Activated T-helper 1 cell treated with Interleukin-2 at 50 U/mL for 16 hours (primary cell): ENCODE measurements at places on chromosomes 5 and 9.

- peak; percentile 64 for DNase-seq
Measured at GRCh38 chr5:35853631-35854030, 3.1 kb upstream of the IL7R start.

- DNase-seq, result no peak
Measured at GRCh38 chr9:29625292-29625731, 2052.0 kb upstream of the C9orf72 start.

DNA sequence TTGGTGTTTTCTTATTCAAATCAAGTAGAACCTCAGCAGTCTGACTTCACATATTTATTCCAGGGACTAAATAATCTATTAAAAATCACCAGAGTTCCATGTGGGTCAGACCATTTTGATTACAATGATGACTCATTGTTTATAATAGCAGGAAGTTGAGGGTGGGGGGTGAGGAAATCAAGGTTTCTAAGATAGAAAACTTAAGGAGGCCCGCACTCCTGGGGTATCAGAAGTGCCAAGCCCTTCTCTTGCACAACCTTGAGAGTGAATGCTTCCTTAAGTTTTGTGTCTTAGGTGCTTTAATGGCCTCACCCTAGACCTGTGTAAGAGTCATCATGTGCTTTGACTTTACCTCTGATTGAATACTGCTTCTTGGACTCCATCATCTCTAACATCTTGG lies 31.9 kb upstream of the NPR3 start:
- DNase-seq, result no peak

- no peak for DNase-seq
Measured at GRCh38 chr9:112434487-112434886, 52.1 kb upstream of the KIAA1958 start.

DNA sequence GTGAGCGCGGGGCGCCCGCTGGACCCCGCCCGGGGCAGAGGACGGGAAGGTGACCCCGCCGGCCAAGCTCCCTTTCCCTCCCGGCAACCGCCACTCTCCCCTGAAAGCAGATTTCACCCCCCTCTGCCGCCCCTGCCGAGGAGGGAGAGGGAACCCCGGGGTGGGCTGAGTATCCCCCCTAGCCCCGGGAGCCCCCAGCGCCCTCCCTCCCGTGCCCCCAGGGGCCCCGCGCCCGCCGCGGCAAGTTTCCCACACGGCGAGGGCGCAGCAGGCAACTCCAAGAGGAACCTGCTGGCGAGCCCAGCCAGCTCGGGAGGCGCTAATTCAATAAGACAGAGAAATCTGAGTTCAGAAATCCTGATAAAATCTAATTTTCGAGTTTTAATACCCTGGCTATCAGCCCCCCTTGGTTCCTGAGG lies 1.6 kb downstream of the NTNG2 start:
- no peak for DNase-seq

- no peak for DNase-seq
Measured at GRCh38 chr9:83976372-83976771, 3.6 kb downstream of the HNRNPK start.

- no peak for DNase-seq
Measured at GRCh38 chr9:107286057-107286456, 3.0 kb downstream of the RAD23B start.

- no peak for DNase-seq
Measured at GRCh38 chr9:104786293-104786692, 22.4 kb downstream of the NIPSNAP3B start.

- DNase-seq, result no peak
Measured at GRCh38 chr5:154474396-154475334, 3.4 kb downstream of the HAND1 start.

GRCh38 chr9:114606597-114607207 lies 4.4 kb upstream of the TMEM268 start:
- DNase-seq, result no peak

DNA sequence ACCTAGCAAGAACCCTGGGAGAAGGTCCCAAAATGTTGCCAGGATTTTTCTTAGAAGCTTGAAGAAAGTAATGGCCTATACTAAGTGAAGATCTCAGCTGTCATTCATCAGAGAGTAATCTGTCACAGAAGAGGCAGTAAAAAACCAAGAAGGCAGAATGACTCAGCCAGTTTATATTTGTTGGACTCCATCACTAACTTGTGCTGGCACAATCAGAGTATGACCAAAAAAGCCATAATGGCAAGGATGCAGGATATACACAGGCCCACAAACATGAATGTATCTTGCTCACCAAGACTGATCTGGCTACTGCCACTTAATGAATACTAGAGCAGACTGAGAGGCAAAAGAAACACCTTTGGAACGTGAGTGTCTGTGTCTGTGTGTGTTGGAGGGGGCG lies 104.0 kb upstream of the POU5F2 start:
- DNase-seq, result no peak

DNA sequence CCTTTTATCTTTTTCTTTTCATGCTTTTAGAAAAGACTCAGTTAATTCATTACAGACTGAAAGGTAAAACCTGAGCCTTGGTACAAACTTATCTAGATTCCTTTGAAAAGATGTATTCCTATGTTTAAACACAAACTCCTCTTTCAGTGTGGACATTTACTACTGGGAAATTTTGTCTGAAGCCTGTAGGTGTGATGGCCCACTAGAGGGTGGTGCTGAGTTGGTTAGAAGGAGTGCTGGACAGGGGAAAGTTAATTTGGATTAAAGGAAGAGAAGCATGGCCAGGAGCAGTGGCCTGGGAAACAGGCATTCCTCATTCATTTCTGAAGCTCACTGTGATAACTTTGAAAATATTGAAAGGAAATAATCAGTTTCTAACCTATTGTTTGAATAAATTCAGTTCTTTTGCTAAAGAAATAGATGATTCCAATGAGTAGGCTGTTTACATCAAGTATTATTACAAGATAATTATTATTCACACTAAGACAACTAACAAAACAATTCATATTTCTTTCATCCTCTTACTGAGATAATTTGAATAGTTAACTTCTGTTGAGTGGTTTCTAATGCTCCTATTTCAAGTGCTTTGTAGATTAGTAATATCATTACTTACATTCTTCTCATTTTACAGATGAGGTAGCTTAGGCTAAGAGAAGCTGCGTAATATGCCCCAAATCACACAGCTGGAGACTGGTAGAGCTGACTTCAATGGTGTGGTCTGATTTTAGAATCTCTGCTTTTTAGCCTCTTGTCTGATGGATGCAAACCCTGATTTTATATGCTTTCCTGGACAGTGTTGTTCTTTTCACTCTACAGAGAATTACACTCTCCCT lies 150.9 kb downstream of the ADGRV1 start:
- no peak for DNase-seq

GRCh38 chr9:78575771-78576170 lies 278.8 kb downstream of the PSAT1 start:
- DNase-seq, result no peak

- DNase-seq, result no peak
Measured at GRCh38 chr9:17719053-17719452, 140.2 kb downstream of the SH3GL2 start.

DNA sequence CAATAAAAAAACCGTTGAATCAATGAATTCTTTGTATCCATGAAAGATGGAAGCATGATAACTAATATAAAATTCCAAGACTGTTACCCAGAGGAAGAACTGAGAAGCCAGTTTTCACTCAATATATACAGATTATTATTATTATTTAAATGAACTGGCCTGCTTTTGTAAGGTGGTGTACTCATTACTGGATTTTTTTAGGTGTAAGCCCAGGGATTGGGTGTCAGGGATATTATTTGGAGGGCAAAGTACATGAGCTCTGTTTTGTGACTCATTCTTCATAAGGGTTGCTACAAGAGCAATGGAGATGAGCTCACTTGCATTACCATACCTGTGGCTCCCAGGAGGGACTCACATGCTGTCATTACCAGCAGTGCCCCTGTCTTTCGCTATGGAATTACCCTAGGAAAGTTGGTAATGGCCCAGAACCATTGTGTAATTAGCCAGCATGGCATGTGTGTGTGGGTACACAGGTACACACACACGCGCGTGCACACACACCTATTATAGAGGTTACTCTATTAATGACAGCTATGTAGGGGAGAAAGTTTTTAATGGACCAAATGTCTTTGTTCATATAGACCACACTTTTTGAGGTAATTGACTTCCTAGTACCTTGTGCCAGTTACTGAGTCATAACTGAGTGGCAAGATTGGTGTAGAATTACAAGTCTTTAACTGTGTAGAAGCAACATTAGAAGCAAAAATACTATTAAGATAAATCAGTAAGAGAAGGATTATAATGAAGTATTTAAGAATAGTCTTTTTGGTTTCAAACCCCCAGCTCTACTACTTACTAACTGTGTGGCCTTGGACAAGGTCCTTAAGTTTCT lies 143.4 kb downstream of the GDNF start:
- no peak for DNase-seq

DNA sequence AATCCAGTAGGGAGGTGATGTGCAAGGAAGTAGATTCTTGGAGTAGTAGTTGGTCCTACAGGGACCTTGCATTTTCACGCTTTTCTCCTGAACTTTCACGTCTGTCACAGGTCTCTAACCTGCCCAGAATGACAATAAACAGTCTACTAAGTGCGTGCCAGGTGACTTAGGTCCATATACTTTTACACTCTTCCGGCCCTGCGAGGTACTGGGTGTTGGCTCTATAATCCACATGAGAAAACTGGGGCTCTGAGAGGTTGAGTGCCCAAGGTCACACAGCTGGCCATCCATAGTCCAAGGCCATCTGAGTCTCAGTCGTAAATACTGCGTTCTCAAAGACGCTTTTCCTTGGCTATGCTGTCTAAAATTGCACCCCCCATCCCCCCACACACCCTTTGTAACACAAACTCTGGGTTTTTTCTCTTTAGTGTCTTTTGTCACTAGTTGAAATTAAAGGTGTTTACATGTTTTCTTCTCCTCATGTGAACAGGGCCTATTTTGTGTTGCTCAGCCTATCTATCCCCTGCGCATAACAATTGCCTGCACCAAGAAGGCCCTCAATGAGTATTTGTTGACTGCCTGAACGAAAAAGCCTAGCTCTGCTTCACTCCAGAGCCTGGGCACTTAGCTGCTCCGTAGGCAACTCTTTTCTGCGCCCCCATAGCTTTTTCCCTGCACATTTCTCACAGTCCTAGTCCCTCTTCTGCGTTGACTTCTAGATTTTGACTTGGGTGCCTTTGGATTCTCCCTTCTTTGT lies 943 bp downstream of the SFXN1 start:
- DNase-seq, result no peak

GRCh38 chr5:15283076-15283475 lies 216.9 kb upstream of the FBXL7 start:
- DNase-seq, result no peak

DNA sequence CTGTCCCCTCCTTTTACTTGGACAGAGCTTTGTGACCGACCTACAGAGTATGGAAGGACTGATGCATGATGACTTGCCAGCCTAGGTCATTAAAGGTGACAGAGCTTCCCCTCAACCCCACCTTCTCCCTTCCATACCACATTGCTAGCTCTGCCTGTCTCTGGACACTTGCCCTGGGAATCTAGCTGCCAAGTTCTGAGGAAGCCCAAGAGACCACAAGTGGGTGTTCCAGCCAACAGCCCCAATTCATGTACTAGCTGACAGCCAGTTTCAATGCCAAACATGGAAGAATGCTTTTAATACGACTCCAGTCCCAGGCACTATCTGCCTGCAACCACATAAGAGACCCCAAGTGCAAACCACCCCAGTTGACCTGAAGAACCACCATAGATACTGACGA lies 477.1 kb downstream of the SPOCK1 start:
- DNase-seq, result no peak

GRCh38 chr9:14400658-14400995 lies 86.7 kb upstream of the NFIB start:
- DNase-seq, result no peak

GRCh38 chr5:9105851-9106250 lies 440.0 kb downstream of the SEMA5A start:
- no peak for DNase-seq

DNA sequence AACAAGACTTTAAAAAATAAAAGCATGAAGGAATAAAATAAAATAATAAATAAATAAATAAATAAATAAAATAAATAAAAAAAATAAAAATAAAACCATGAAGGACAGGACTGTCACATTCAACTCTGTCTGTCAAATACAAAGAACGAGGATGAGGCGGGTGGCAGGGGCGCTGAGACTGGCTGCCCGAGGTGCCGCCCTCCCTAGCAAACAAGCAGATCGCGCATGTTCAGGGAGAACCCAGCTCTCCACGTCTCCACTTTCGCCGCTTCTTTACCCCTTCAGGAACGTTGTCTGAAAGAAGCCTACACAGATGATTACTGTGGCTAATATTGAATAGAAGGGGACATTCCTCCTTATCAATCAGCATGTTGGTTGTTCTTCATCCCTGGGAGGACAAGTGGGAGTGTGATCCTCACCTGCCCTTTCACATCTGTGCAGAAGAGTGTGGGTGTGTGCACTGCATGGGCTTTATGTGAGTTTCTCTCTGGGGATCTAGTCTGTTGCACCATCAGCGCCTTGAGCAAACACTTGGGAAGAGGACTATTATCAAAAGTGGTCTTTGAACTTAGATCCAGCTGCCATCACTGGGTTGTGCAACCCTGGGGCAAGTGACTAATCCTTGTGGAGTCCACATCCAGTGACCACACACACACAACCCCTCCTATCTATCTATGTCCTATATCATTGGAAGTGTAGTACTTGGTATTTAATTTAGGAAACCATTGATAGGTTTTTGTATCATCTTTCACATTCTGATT lies 399.2 kb downstream of the IRX2 start:
- DNase-seq, result no peak

DNA sequence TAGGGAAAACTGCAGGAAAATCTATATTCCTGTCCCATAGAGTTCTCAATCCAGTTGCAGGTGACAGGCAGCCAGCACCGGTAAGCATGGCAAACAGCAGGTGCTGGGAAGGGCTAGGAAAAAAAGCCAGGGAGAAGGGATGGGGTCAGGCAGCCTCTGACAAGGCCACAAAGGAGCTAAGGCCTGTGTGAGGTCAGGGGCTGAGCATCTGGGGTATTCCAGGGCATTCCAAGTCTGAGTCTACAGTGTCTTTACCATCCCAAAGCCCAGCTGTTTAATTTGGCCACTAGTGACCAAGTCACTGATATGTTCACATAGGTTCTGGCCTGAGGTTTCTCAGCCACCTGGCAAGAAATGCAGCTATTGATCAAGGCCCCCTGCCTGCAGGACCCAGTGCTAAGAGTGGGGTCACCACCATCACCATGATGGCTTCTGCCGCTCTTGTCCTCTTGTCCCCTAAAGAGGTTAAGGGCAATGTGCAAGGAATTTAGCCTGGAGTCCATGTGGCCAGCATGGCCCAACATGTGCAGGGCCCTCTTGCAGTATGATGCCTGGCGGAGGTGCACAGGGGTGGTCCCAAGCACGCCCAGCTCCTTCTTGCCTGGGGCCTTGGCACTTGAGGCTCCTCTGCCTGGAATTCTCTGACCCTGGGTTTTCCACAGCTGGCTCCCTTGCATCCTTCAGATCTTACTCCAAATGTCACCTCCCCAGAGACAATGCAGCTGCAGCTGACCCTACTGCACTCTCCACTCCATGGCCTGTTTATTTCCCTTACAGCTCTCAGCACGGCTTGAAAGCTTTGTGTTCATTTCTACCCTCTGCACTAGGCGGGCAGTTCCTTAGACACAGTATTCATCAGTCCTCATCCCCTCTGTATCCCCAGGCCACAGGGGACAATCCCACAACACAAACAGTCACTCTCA lies 213.1 kb downstream of the MSX2 start:
- DNase-seq, result no peak
